T follicular helper cell (primary cell): ENCODE measurements at places on chromosomes 7 and 10.

GRCh38 chr7:106331441-106332175 is 46.8 kb upstream of the NAMPT start:
- no peak for DNase-seq

- no peak for DNase-seq
Observed at GRCh38 chr10:49329146-49329505, 30.2 kb downstream of the C10orf71 start.

DNA sequence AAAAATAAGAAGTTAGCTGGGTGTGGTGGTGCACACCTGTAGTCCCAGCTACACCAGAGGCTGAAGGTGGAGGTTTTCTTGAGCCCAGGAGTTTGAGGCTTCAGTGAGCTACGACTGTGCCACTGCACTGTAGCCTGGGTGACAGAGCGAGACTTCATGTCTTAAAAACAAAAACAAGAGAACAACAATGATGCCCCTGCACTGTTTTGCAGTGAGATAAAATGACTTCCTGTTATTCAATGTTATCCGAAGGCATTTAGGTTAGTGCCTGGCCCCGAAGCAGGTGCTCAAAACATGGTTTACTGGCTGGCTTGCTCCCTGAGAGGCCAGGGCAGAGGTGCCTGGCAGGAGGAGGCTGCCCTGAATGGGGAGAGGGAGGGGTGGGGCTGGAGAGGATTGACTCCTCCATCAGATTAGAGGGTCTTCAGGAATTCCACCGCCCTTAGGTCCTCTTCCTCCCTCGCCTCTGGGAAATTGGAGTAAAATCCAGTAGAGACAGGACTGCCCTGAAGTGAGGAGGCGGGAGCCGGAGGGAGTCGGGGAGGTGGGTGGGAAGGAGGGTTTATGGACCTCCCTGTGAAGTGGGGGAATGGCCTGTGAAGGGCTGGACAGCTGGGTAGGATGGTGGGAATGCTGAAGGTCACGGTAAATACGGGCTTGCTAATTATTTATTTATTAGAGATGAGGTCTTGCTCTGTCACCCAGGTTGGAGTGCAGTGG is 6.8 kb upstream of the CLDN4 start:
- no peak for DNase-seq

DNA sequence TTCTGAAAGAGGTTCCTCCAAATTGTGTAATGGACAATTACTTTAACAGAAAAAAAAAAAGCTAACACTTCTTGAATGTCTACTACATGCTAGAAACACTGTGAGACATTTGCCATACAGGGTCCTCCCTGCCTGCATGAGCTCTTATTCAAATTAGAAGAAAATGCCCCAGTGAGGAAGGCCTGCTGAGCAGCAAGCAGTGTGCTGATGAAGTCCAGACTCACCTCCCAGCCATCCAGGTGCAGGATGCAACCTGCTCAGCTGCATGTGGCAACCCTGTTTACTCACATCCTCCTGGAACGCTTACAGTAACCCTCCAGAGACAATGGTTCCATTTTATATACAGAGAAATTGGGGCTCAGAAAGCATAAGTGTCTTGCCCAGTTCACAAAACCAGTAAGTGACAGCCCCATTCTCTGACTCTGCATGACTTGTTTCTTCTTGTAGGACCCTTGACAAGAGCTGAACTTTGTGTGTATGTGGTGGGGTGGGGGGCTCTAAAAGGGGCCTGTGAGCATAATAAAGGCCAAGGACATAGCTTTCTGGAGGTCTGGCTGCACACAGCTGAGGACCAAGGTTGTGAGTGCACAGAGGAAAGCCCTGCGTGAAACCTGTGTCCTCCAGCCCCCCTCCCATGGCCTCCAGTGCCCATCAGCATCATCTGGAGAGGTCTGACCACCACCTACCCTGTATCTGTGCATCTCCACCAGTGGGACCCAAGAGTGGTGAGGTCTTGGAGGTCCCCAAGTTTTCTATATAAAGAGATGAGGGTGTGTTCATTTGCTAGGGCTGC is 387.8 kb downstream of the GRID1 start:
- no peak for DNase-seq

- no peak for DNase-seq
Observed at GRCh38 chr7:152556013-152556755, 119.8 kb downstream of the XRCC2 start.

DNA sequence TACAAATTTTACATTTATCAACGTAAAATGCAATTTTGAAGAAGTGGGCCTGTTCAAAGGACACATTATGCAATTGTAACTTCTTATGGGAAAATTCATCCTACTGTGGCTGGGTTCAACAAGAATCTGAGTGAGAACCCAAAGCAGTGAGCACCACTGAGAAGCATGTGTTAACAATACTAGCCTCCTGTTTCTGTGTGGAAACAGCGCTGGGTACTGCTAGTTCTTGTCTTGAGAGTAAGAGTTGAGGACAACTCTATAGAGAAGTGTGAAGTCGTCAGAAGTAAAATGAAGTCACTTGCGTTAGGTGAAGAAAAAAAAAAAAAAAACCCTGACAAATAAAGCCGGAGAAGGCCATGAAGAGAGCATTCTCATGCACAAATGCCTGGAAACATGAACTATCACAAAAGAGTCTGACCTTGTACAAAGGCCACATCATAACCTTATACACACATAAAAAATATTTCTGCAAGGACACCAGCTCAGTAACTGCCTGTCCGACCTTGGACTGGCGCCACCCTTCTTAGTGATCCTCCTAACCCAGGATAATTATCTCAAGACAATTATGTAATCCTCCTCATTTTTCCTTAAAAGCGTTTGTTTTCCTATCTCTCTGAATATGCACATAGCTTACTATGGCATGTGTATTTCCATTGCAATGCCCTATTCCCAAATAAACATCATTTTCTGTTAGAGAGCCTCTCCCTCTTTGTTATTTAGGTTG is 554.9 kb downstream of the HTR7 start:
- DNase-seq, result no peak

GRCh38 chr10:6493521-6494441 is 86.3 kb downstream of the PRKCQ start:
- no peak for DNase-seq

GRCh38 chr10:92124616-92125143 is 166.2 kb downstream of the CPEB3 start:
- DNase-seq, result no peak

DNA sequence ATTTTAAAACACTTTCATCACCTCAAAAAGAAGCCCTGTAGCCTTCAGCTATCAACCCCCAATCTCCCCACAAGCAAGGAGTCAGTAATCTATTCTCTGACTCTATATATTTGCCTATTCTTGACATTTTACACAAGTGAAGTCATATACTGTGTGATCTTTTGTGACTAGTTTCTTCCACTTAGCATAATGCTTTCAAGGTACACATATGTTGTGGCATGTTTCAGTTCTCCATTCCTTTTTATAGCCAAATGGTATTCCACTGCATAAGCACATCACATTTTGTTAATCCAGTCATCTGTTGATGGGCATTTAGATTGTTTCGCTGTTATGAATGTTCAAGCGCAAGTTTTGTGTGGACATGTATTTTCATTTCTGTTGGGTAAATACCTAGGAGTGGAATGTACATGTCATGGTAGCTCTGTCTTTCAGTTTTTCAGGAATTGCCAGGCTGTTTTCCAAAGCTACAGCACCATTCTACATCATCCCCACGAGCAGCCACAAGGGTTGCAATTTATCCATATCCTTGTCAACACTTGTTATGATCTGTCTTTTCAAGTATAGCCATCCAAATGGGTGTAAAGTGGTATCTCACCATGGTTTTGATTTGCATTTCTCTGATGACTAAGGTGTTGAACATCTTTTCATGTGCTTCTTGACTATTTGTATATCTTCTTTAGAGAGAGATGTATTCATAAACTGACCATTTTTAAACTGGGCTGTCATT is 405.6 kb downstream of the KCNMA1 start:
- DNase-seq, result no peak

DNA sequence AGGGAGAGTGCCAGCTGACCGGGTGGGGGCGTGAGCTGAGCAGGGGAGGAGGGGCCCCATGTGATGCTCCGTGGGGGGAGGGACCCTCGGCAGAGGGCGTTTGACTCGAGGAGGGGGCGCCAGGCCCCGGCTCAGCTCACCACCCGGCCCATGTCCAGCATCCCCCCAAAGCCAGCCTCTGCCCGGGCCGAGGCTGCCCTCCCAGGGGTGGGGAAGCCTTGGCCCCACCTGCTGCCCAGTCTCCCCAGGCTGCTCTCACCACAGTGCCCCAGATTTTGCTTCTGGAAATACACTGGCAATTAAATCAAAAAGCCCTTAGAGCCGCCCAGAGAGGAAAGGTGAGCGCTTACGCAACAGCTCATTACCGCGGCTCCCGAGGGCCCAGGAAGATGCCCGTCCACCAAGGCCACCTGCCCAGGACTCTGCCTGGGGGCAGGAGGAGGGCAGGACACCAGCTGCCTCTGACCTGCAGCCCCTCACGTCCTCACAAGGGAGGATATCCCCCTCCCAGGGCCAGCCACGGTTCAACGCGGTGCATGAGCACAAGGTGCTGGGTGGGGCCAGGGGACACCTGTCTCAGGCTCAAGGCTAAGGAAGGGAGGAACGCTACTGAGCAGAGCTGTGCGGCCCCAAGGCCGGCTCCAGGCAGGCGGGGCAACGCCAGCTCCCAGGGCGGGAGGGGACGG is 70.0 kb upstream of the INPP5A start:
- no peak for DNase-seq

DNA sequence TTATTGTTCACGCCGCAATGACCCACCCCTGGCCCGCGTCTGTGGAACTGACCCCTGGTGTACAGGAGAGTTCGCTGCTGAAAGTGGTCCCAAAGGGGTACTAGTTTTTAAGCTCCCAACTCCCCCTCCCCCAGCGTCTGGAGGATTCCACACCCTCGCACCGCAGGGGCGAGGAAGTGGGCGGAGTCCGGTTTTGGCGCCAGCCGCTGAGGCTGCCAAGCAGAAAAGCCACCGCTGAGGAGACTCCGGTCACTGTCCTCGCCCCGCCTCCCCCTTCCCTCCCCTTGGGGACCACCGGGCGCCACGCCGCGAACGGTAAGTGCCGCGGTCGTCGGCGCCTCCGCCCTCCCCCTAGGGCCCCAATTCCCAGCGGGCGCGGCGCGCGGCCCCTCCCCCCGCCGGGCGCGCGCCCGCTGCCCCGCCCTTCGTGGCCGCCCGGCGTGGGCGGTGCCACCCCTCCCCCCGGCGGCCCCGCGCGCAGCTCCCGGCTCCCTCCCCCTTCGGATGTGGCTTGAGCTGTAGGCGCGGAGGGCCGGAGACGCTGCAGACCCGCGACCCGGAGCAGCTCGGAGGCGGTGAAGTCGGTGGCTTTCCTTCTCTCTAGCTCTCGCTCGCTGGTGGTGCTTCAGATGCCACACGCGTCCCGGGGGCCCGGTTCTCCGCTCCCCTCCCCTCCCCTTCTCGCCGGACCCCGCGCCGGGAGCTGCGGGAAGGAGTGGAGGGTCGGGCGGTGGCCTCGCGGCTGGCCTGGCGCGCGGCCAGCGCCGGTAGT is at the start of gene CBX3:
Gene CBX3, plus strand, starts transcription at position 499 of the 772 bp plus-strand sequence. CDS start 1,254 bp downstream, outside the sequence.
- DNase-seq, result peak; percentile 76

DNA sequence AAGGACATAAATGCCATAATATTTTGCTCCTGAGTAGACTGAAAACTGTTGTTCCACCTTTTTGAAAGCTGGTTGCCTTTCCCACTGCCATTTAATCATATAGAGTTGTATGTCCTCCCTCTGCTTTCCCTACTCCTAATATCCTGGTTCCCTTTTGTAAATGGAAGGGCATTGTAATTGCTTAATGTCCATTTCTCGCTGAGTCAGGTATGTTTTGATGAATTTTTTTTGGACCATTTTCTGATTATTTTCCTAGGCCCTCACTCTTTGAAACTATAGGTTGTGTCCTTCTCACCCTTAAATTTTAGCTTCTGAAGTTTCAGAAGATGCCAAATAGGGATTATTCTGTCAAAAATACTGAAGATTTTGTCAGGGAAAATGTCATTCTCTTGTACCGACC is 45.5 kb downstream of the WAC start:
- no peak for DNase-seq

GRCh38 chr10:110032801-110033700 is 25.3 kb downstream of the ADD3 start:
- no peak for DNase-seq

- no peak for DNase-seq
Observed at GRCh38 chr7:84104826-84105225, 89.8 kb downstream of the SEMA3A start.

DNA sequence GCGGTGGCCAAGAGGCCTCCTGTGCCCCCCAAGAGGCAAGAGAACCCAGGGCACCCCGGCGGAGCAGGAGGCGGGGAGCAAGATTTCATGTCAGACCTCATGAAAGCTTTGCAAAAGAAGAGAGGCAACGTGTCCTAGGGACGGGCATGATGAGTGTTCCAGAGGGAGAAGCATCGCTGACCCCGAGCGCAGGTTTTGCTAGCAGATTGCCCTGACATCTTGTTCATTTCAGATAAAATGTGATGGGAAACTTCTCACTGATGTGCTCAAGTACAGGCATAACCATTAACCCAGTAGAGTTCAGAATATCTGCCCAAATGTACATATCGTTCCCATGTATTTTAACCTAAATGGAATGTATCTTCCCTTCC is 129.2 kb downstream of the APBB1IP start:
- no peak for DNase-seq

GRCh38 chr10:33142295-33142694 is 184.3 kb upstream of the ITGB1 start:
- DNase-seq, result no peak

- DNase-seq, result no peak
Observed at GRCh38 chr10:102086196-102086595, 21.0 kb downstream of the HPS6 start.

DNA sequence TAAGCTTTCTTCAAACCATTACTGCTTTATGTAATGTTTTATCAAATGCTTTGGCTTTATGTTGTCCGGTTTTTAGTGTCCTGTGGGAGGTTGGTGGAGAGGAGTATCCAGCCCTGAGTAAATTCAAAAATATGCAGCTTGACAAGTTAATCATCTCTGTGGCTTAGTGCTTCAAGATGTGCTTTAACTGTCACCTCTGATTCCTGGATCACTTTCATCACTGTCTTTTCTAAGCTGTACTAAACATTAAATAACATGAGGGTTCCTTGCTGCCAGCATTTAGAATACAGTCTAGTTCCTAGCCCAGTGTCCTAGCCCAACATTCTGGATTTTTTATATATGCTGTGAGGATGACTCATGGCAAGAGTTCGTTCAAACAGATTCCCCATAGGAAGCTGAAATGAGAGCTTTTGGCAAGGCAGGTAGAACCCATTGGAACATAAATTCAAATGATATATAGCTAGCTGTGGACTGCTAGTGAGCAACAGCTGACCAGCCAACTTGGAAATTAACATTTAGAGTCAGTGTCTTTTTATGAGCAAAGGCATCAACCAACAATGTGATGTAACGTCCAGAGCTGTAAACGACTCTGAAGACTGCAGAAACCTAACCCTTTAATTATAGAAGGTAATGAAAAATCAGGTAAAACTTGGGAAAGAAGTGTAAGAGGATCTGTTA is 80.6 kb upstream of the OIT3 start:
- DNase-seq, result no peak

DNA sequence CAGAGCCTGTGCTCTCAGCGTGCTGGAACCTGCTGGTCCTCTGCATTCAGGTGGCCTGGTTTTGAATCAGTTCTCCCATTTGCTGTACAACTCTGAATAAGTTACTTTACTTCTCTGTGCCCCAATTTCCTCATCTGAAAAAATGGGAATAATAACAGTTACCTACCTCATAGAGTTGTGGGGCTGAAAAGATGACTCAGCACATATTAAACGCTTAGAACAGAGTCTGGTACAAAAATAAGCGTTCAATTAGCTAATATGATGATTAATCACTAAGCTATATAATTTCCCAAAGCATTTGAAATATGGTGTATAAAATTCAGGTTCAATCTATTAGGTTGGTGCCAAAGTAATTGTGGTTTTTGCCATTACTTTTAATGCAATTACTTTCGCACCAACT is 259.1 kb downstream of the PRPF18 start:
- no peak for DNase-seq
